ENCODE measurements at places on chromosomes 2 and 18.

GRCh38 chr18:50172367-50172766, 22.6 kb downstream of the MYO5B start:
- no peak for DNase-seq

DNA sequence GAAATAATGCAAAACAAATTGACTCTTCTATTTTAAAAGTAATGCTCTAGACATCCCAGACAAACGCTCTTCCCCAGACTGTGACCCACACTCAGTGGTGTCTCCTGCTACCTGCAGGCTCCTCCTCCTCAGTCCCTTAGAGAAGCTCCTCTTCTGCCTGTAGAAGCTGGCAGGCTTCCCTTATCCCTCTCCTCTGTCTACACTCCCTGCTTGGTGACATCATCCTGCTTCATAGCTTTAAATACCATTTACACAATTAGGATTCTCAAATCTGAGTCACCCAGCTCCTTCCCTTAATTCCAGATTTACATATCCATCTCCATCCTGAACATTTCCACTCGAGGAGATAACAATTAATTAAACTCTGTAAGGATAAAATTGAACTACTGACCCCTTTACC, 167.9 kb downstream of the FBXO15 start:
- no peak for DNase-seq

- DNase-seq = no peak
Observed at GRCh38 chr2:156087875-156088274, 244.6 kb downstream of the NR4A2 start.

DNA sequence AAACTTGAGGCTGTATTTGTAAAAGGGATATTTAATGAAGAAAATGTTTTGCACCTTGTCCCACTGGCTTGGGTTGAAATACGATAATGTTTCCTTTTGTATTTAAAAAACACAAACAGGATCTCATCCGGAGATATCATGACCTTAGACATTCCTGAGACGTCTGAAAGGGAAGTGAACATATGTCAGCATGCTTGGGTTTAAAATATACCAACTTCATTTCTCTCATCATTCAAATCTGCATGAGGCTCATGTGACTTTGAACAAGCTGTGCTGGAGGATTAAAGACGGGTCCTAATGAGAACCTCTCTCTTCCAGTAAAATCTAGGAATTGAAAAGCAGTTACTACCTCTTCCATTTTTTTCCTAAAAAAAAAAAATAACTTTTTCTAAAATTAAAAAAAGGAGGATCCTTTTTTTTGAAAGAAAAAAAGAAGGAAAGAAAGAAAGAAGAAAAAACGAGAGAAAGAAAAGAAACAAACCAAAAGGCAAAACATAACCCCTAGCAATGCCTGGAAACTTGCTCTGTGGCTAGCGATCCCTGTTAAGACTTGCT, 106.8 kb upstream of the ZFP36L2 start:
- DNase-seq = no peak

GRCh38 chr2:74573747-74574562, 19.4 kb downstream of the DOK1 start:
- peak; percentile 13 for DNase-seq

- no peak for DNase-seq
Observed at GRCh38 chr2:105110295-105110829, 72.5 kb downstream of the MRPS9 start.

GRCh38 chr2:199911877-199912161, 726 bp downstream of the C2orf69 start:
- DNase-seq = no peak

DNA sequence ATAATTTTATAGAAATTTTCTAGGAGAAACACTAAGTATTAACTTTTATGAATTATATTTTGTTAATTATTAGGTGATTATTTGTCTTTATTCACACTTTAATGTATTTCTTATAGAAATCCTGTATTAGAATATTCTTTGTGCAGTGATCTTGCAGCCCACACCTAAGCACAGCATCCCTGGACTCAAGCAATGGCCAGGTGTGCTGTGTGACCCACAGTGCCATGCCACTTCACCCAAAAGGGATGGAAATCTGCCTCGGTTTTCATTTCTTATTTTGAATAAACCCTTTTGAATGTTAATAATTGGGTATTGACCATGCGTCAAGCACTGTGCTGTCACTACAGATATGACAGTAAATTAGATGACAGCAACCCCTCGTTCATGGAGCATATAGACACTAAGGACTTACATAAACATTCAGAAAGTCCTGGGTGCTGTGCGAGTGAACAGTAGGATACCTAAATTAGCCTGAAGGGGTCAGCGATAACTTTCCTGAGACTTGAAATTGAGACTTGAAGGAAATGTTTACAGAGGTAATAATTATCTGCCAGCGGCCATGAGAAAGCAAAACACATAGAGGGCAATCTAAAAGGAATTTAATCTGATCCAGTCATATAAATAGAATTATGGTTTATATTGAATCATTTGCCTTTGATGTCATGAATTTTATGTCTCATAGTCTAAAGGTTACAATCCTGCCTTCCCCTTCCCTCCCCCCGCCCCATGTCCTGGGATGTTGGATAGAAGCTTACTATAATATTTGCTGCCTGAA, 52.7 kb upstream of the CALCRL start:
- peak; percentile 79 for DNase-seq

- DNase-seq = no peak
Observed at GRCh38 chr18:60534538-60534937, 162.0 kb upstream of the MC4R start.

GRCh38 chr18:34911661-34912384, 129.4 kb upstream of the MAPRE2 start:
- no peak for DNase-seq

DNA sequence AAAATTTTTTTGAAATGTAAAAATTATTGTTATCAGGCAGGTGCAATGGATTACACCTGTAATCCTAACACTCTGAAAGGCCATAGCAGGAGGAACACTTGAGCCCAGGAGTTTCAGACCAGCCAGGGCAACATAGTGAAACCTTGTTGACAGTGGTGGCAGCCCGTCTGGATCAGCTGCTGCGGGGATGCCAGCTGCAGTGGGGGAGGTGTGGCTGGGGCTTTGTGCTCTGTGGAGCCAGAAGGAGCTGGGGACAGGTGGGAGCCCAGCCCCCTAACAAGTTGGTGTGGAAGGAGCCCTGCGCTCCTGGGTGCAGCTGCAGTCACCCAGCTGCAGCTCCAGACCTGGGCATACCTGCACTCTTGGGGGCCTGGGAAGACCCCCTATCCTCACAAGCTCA, 182.4 kb upstream of the MC4R start:
- no peak for DNase-seq

DNA sequence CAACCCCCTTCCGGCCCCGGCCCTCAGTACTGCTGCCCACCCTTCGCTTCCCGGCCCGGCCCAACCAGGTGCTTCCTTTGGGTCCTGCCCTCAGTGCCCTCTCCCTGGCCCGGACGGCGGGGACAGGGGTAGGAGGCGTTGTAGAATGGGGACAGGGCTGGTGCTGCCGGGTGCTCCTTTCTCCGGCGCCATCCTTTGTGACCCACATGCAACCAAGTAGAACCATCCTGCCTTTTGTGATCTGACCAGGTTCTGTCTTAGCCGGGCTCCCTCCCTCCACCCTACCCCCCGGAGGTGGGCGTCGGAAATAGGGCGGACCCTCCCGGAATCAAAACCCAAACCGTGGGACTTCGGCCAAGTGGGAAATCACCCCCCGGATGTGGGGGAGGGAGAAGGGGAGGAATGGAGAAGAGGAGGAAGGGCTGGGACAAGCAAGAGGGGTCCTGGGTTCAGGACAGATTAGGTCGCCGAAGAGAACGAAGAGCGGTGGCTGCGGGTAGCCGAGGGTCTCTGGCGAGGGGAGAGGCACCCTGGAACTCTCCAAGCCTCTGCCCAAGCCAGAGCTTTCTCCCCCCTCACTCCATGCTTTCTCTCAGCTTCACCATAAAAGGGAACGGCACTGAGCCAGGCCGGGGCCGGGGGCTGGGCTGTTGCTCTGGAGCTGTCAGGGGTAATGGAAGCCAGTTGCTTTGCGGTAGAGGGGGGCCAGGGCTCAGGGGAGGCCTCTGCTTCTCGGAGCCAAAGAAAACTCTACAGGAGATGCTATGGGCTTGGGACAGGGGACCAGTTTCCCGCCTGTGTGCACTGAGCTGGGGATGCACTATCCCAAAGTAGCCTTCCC, 756 bp upstream of the OST4 start:
- DNase-seq = no peak

GRCh38 chr2:138185827-138186226, 221.6 kb downstream of the HNMT start:
- DNase-seq = no peak

DNA sequence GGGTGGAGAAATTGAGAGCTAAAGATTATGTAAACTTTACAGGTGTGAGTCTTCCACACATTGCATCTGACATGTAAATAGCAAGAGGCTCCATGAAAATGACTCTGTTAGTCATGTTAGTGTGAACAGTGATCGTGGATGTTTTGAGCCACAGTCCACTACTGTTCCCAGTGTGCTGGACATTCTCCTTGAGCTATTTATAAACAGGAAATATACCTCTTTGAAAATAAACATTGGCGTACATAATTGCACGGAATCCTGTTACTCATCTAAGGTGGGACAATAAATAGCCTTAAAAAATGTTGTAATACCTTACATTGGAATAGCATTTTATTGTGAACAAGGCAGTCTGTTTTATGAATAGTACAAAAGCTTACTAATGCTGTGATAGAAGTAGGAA, 37.0 kb downstream of the LIMS1 start:
- no peak for DNase-seq

- DNase-seq = peak; percentile 28
Observed at GRCh38 chr2:67322353-67323001, 74.7 kb upstream of the ETAA1 start.

GRCh38 chr2:32363597-32363996, 6.8 kb downstream of the BIRC6 start:
- DNase-seq = no peak

- DNase-seq = no peak
Observed at GRCh38 chr18:55287149-55287806, 300.7 kb downstream of the TCF4 start.

- no peak for DNase-seq
Observed at GRCh38 chr18:76402026-76402990, 92.7 kb downstream of the ZNF516 start.

DNA sequence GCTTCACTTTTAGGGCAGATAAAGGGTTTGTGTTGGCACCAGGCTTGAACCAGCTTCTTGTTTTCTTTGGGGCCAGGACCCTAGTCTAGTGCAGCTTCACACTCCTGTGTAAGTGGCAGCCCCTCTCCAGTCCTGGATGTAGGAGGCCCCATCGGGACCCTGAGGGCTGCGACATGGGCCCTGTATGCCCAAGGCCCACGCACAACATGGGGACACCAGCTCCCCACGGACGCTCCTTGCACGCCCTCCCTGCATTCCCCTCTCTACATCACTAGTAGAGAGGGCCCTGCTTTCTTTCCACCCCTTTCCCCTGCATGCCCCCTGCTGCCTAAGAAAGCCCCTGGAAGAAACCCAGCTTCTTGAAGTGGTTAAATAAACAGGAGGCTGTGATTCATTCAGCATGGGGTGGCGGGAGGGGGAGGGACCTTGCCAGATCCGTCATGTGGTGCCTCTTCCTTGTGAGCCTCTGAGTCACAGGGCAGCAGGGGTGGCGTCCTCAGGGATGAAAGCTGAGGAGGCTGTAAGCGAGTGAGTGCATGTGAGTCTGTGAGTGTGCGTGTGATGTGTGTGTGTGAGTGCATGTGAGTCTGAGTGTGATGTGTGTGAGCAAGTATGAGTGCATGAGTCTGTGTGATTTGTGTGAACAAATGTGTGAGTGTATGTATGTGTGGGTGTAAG, 42.5 kb downstream of the COPS8 start:
- DNase-seq = peak; percentile 65

- no peak for DNase-seq
Observed at GRCh38 chr2:188776634-188777033, 197.5 kb upstream of the COL3A1 start.

GRCh38 chr2:100986157-100986556, 15.9 kb upstream of the RPL31 start:
- DNase-seq = no peak

- no peak for DNase-seq
Observed at GRCh38 chr18:53610957-53611356, 613.5 kb downstream of the MBD2 start.

- DNase-seq = no peak
Observed at GRCh38 chr2:104487366-104487765, 366.5 kb upstream of the POU3F3 start.

- no peak for DNase-seq
Observed at GRCh38 chr2:113219525-113219888, 45.7 kb downstream of the PSD4 start.

GRCh38 chr18:28123401-28124030, 53.4 kb downstream of the CDH2 start:
- DNase-seq = no peak

DNA sequence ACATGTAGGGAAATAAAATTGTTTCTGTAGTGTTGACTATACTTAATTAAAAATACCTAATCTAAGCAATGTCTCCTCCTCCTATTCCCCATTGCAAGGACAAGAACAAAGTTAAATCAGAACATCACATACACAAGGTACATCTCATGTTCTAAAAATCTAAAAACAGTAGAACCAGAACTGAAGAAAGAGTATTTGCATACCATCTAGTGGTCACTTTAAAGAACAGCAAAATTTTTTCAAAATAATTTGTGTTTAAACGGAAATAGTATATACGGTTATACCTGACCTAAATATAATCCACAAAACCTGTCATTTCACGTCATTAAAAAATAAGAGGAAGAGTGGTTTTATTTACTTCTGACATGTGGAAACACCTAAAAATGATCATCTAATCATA, 294.3 kb upstream of the KCNH7 start:
- DNase-seq = peak; percentile 30

DNA sequence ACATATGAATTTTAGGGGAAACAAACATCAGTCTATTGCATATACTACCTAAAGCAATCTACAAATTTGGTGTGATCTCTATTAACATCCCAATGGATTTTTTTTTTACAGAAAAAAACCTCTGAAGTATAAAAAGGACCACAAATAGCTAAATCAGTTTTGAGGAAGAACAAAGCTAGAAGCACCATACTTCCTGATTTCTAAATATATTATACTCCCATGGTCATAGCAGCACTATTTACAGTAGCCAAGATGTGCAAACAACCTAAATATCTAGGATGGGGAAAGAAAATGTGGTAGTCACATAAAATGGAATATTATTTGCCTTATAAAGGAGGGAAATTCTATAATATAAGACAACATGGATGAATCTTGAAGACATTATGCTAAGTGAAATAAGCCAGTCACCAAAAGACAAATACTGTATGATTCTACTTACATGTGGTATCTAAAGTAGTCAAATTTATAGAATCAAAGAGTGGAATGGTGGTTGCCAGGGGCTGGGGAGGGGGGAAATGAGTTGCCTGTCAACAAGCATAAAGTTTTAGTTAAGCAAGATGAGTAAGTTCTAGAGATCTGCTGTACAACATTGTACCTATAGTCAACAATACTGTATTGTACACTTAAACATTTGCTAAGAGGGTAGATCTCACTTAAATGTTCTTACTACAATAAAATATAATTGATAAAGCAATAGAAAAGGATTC, 17.6 kb upstream of the CASP8 start:
- DNase-seq = no peak

- no peak for DNase-seq
Observed at GRCh38 chr2:183383854-183384253, 259.6 kb downstream of the NUP35 start.

- no peak for DNase-seq
Observed at GRCh38 chr18:44778788-44779187, 98.1 kb downstream of the SETBP1 start.

- DNase-seq = no peak
Observed at GRCh38 chr18:75108579-75109318, 100.2 kb downstream of the PTGR3 start.

Measured in LoVo (cell line).